ENCODE measurements at places on chromosomes 11 and 22.

- peak; percentile 41 for DNase-seq
These were observed 6.6 kb upstream of the ARAP1 start for GRCh38 chr11:72758690-72759389.

DNA sequence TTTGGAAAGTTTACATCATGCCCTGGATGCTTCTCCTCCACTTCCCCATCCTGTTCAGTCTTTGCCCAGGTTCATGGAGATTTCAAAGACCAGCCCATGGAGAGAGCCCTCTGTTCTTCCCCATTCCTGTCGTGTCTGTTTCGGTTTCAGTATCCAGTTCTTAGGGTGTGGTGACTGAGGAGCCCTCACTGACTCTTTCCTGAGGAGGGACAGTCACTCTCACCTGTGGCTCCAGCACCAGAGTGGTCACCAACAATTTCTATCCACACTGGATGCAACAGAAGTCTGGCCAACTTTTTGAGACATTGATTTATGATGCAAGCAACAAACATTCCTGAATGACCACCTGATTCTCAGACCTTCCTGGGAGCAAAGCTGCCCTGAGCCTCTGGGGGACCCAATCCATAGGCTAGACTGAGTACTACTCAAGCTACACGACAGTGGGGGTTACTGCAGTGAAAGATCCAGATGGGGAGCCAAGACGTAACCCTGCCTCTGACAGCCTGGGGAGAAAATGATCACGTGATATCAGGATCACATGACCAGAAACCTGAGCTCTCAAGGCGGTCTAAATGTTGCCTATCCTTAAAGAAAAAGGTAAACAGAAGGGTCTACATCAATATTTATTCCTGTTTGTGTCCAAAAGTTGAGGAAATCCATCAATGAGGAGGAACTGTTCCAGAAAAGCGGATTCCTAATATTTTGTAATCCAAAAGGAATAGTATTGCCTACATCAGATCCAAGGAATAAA, 76.2 kb upstream of the VPREB1 start:
- DNase-seq, result peak; percentile 57

DNA sequence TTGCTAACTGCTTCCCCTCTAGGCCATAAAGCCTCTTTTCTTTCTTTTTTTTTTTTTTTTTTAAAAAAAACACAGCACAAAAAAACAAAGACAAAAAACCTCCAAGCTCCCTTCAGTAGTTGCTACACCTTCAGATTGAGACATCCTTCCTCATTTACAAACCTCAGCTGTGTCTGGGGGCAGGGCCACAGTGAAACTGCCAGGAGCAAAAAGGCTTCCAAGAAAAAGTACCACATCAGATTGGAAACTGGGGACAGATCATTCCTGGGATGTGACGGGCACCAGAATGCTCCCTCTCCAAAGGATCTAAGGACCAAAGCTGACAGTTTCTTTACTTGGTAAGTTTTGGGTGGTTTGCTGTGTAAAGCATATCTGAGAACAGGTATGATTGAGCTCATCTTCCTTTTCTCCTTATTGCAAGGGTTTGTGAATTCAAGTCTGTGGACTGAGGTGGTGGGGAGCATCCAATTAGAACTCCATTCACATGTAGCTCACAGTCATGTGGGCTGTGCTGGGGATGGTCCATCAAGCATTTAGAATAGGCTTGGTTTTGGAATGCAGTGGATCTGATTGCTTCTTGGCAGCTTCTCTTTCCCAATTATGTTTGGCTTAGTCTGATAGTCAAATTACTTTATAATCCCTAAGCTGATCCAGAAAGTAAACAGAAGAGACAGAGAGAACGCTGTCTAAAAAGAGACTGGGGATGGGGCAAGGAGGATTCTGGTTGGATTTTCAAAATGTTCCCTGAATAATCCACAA, 705 bp downstream of the BBOX1 start:
- peak; percentile 17 for DNase-seq

DNA sequence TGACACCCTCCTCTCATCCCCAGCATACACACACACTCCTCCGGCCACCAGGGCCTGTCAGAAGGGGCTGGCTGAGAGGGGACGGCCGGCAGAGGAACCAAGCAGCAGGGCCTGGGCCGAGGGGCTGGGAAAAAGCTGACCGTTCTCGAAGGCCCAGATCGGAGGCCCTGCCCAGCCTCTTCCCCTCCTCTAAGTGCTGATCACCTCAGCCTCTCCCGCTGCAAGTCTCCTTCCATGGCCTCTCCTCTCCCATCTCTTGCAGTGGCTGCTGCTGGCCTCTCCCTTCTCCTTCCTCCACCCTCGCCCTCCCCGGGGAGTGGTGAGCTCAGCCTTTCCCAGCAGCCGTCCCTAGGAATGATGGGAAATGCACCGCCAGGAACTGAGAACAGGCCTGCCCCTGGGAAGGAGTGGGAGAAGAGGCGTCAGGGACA, 39.6 kb downstream of the ARRB1 start:
- peak; percentile 24 for DNase-seq

DNA sequence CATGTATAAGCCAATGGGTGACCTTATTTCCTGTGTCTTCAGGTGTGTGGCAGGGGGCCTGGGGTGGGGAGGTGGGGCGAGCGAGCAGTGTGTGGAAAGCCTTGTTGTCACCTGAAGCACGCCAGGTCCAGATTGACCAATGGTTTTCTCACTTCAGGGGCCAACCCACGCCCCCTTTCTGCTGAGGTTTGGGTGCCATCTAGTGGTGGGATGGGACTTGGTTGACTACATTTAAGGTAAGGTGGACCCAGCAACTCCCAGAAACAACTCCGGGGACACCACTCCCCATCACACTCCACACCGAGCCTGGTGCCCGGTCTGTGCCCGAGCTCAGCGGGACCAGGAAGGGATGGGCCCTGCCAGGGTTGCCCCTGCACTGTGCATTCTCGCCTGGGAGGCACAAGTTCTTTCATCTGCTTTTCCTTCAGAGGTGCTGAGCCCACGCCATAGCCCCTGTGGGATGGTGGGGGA, 40.0 kb downstream of the TPCN2 start:
- DNase-seq, result peak; percentile 68

- no peak for DNase-seq
These were observed 444 bp downstream of the CWF19L2 start for GRCh38 chr11:107457205-107457557.

DNA sequence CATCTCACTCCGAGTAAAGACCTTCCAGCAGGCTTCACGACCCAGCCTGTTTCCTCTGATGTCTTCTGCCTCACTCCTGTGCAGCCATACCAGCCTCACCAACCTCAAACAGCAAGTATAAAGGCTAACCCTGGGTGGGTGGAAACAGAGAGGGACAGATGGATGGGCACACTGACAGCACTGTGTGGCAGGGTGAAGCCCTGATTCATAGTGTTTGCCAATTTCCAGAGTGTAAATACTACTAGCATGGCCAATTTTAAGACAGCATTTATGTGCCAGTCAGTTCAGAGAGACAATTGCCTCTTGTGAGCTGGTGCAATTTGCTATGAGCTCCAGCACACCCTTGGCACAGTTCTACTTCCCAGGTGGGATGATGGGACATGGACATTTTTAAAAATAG, 21.5 kb downstream of the TST start:
- DNase-seq, result no peak
